Smooth muscle cell of the umbilical artery (primary cell): ENCODE measurements at places on chromosomes 11 and 22. TPM values are rescaled to one million over a fixed set of nuclear protein-coding genes. Genes with fewer than 3 reads are reported as not detected.

The GVQW3 gene
- total RNA-seq, result 1.8 TPM in 2 replicates

The SLC5A1 gene
- not detected in 2 replicates for total RNA-seq

The GPR83 gene
- under 0.01 and 0.09 TPM in 2 replicates for total RNA-seq

The IGSF22 gene
- under 0.01 TPM in 1 of 2 replicates, not detected in the other for total RNA-seq

The SPON1 gene
- total RNA-seq, result 0.55 and 3.9 TPM in 2 replicates

The MEI1 gene
- 0.28 and 0.30 TPM in 2 replicates for total RNA-seq

The RAB3IL1 gene
- 2.1 and 2.3 TPM in 2 replicates for total RNA-seq

The CNTF gene
- 1.8 and 3.1 TPM in 2 replicates for total RNA-seq

The TBX10 gene
- total RNA-seq, result not detected in 2 replicates

The C11orf97 gene
- total RNA-seq, result not detected in 2 replicates

The KRTAP5-1 gene
- not detected in 2 replicates for total RNA-seq

The TPBGL gene
- under 0.01 and 0.05 TPM in 2 replicates for total RNA-seq

The ACR gene
- total RNA-seq, result not detected in 2 replicates

The NRIP3 gene
- total RNA-seq, result 37.7 and 42.8 TPM in 2 replicates

The MMP8 gene
- total RNA-seq, result 1.4 and 1.5 TPM in 2 replicates

The B4GALNT4 gene
- total RNA-seq, result 8.0 and 10.0 TPM in 2 replicates

The LRRC51 gene
- total RNA-seq, result 2.4 and 4.3 TPM in 2 replicates

The RAG2 gene
- not detected in 2 replicates for total RNA-seq

The KCNK7 gene
- total RNA-seq, result 0.09 and 0.30 TPM in 2 replicates

The MS4A12 gene
- not detected in 2 replicates for total RNA-seq

The MOGAT2 gene
- not detected in 2 replicates for total RNA-seq

The TMEM258 gene
- total RNA-seq, result 19.6 and 62.4 TPM in 2 replicates

The CRYAB gene
- total RNA-seq, result 3.0 and 6.0 TPM in 2 replicates

The NLRP10 gene
- total RNA-seq, result 0.78 TPM in 1 of 2 replicates, not detected in the other

The SCGB1A1 gene
- total RNA-seq, result not detected in 2 replicates

The SCN4B gene
- total RNA-seq, result under 0.01 and 0.09 TPM in 2 replicates

The MPPED2 gene
- not detected in 2 replicates for total RNA-seq
